ENCODE measurements at places on chromosomes 1 and 21.

DNA sequence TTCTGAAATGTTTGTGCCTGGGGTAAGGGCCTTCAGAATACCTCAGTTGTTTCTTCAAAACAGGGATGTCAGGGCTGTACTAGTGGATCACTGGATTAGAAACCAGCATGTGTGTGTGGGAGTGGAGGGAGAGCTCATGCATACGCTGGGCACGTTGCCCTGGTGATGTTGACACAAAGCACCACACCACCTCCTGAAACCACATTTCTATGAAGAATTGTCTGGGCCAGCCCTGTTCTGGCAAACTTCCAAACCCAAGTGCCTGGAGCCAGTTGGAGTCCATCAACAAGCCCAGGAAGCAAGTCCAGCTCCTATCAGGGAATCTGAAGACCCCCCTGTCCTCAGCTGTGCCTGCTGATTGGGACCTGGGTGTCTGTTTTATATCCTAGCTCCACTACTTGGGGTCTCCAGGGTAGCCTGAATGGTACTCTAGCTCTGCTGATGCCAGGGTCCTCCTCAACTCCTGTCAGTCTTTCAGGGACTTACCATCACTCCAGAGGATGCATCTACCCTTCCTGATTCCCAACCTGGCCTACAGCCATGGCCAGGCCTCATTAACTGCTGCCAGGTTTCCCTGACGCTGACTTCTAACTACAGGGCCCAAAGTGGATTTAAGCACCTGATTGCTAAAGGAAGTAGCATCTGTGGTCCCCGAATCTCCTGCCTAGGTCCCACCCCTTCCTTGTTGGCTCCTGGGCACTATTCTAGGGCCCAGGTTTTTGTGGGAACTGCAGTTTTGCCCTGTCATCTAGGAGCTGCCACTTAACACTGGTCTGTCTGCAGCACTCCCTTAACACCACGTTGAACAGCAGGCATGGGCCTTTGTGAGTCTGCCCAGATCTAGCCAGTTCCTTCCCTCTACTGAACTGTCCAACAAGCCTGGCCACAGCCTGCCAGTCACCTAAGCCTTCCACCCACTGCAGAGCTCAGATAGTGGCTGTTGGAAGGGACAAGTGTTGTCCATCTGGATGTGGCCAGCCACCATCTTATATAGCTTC lies 45.5 kb downstream of the LPAR3 start:
- DNase-seq = peak; percentile 89

DNA sequence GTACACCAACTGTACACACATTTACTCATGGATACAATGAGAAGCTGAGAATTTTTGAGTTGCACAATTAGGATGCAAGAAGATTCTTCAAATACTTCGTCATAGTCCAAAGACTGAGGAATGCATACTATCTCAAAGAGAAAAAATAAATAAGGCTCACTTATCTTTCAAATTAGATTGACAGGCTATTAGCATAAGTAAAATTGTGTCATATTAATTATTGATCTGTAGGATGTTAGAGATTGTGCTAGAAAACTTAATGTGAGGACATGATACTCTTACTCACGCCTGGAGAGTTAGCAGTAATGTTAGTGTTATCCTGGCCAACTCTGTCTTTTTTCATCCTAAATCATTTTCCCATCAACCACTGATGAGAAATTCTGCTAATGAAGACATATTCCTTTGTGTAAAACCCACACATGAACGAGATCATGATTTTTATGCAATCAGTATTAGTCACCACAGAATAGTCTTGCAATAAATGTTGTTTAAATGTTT lies 659.0 kb downstream of the LTN1 start:
- DNase-seq = no peak

GRCh38 chr1:153794624-153795329 lies 19.6 kb downstream of the SLC27A3 start:
- peak; percentile 16 for DNase-seq

DNA sequence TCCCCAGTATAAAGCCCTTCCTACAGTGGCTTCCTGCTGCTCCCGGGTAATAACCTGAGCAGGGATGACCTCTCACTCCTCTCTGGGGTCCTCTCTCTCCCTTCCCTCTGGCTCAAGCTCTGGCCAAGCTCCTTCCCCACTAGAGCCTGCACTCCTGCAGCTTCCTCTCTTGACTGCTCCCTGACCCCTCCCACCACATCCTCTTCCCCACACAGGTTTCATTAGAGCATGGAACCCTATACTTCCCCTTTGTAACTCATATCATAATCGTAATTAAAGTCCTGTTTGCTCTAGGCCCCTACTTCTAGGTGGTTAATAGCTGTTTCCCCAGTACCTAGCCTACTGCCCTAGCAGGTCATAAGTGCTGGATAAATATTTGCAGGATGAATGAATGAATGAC lies 146.2 kb downstream of the C1orf21 start:
- no peak for DNase-seq

GRCh38 chr1:19793360-19794046 lies 6.2 kb downstream of the TMCO4 start:
- no peak for DNase-seq

GRCh38 chr1:59408608-59409240 lies 111.8 kb downstream of the FGGY start:
- DNase-seq = no peak

DNA sequence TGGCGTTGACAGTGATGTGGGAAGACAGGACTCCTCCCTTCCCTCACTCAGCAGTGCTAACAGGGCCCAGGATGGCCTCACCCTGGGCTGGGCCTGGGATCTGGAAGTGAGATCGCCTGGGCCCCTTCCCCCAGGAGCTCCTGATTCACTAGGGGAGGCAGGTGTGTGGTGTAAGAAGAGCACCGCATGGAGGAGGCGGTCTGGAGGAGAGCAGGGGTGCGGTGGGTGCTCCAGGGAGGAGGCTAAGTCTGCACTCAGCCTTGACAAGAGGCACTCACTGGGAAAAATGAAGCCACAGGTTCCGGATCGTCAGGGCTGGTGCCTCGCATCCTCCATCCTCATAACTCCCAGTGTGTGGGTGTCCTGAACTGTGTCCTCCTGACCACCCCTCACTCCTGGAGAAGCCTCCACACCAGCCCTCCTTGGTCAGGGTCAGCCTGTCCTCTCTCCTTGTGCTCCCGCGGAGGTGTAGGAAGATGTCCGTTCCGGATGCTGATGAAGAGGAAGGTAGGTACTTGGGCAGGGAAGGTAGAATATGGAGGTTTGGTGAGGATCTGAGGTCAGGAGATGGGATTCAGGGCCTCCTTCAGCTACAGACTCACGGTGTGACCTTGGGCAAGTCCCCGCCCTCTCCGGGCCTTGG lies 142.1 kb upstream of the WNT4 start:
- no peak for DNase-seq

GRCh38 chr21:25329227-25329825 lies 278.0 kb downstream of the MRPL39 start:
- no peak for DNase-seq

DNA sequence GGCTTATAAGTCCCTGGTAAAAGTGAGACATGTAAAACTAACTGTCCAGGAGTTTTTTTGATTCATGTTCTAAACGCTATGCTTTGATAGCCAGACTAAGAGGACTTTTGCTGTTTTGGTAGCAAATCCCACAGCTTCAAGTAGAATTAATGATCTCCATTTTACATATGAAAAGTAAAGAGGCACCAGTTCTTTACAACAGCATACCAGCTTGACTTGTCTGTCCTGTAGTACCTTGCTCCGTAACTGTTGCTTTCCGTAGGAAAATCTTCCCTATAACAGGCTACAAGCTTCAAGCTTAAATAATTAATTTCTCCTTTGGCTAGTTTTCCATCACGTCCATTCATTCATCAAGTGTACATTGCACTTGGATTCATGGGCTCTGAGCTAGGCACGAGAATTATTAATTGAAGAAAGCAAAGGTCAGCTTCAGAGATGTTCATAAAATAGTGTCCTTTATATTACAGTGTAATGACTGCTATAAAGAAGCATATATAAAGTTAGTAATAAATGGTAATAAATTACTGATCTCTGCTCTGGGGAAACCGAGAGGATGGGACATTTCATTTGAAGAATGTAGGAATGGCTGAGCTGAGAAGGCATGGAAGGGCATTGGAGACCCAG lies 29.2 kb downstream of the B3GALT5 start:
- no peak for DNase-seq

DNA sequence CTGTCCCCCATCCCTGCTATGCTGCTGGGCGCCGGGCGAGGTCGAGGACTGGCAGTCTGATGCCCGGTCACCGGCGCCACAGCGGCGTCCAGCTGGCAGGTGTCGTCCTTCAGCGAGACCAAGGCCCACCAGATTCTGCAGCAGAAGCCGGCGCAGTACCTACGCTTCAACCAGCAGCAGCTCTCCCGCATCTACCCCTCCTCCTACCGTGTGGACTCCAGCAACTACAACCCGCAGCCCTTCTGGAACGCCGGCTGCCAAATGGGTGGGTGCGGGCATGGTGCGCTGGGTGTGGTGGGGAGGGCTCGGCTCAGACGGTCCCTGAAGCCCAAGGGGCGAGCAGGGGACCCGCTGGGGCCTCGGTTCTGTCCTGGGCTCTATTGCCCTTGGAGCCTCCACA lies 20.7 kb downstream of the PLCH2 start:
- no peak for DNase-seq

DNA sequence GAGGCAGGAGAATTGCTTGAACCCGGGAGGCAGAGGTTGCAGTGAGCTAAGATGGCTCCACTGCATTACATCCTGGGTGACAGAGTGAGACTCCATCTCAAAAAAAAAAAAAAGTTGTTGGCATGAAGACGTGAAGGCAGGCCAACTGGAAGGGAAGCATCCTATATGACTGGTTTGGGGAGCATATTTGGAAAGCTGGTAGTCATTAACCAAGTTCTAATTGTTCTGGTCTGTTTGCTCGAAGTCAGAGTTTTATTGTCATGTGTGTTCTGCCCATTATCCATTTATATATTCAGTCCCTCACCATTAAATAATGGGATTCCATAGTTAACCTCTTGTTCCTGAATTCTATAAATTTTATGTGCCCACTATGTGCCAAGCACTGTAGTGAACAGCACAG lies 3.3 kb upstream of the GLRX2 start:
- no peak for DNase-seq

DNA sequence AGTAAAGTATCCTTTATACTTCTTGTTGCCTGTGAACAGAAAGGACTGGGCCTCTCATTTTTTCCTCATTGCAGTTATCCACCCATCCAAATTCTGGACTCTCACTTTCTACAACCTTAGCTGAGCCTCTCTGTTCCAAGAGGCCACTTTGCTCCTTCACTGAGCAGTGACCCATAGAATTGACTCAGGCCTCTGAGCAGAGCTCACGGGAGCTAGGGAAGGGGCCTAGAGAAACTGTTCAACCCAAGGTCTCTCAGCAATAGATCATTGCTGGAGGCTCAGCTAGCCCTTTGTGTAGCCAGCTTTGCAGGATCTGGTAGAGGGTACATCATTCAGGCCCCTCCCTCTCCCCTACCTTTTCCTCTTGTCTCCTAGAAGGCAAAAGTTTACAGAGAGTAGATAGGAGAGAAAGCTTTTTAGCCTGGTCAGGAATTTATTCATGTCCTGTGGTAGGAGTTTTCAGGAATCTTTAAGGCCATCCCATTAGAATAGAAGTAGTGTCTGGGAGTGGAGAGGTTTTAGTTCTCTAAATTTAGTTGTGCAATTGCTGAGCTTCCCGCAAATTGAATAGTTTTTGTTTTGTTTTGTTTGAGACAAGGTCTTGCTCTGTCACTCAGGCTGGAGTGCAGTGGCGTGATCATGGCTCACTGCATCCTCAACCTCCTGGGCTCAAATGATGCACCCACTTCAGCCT lies 6.7 kb downstream of the INTS3 start:
- no peak for DNase-seq

DNA sequence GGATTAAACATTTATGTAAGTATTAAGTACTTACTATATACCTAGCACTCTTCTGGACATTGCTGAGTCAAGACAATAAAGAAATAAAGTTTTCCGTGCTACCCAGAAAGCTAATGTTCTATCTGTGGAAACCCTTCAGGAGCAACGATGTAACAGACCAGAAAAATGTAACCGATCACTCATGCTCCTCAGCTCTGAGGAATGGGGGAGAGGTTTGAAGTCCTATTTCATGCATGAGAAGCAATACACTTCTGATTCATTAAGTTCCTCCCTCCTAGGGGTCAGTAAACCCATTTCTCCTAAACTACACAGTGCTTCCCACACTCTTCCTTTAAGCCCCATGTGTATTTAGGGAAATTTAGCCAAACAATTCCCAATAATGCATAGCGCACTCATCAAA lies 25.6 kb upstream of the KAZN start:
- DNase-seq = no peak

DNA sequence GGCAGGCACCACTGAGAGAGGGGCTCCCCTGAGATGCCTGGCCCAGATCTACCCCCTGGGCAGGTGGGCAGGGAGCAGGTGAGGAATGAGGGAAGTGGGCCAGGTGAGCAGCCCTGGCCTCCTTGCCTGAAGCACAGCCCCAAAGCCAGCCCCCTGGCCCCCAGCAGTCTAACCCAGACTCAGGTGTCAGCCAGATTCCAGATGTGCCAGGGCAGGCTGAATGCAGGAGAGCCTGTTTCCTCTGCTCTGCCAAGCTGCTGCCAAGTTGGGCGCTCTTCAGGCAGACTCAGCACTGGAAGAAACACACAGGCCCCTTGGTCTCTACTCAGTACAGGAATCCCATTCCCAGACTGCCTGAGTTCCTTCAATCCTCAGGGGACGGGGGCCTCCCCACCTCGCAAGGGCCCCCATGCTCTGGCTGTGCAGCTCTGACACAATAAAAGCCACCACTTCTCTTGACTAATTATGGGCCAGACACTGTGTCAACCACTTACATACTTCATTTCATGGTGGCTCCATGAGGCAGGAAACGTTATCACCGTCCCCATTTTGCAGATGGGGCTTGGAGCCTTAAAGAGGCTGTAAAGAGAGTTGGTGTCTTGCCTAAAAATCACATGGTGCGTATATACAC lies 20.4 kb downstream of the ARHGEF19 start:
- no peak for DNase-seq

- DNase-seq = no peak
Measured at GRCh38 chr1:151867321-151867720, 13.8 kb upstream of the THEM5 start.

DNA sequence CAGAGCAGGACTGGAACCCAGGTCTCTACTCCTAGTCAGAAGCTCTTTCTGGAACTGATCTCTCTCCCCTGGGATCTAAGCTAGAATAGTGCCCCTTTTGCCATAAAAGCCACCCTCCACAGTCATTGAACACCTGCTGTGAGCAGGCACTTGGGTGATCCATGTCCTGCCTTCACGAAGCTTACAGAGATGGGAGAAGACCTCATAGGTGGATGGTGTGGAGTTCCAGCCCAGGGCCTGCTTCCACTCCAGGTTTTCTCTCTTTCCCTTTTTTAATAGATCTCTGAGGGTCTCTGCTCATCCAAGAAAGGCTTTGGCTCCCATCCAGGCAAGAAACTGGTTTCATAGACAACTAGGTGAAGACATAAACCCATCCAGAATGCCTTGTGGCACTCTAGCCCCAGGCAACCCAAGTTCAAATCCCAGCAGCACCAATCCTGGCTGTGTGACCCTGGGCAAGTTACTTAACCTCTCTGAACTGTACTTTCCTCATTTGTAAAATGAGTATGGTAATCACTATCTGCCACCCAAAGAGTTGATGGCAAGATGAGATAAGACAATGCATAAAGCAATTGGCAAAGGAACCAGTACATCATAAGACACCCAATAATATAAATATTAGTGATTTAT lies 46.4 kb upstream of the TMEM51 start:
- no peak for DNase-seq

- DNase-seq = no peak
Measured at GRCh38 chr1:43214501-43215444, 42.6 kb downstream of the CFAP57 start.

- DNase-seq = no peak
Measured at GRCh38 chr1:32345289-32345827, 9.3 kb upstream of the MARCKSL1 start.

Measured in colonic mucosa (tissue), 4 donors.